Nephron progenitor cell (in vitro differentiated cells): ENCODE measurements at places on chromosomes 5 and 9.
A peak's percentile ranks its signal among the peaks of the same experiment; 100 is the strongest.

DNA sequence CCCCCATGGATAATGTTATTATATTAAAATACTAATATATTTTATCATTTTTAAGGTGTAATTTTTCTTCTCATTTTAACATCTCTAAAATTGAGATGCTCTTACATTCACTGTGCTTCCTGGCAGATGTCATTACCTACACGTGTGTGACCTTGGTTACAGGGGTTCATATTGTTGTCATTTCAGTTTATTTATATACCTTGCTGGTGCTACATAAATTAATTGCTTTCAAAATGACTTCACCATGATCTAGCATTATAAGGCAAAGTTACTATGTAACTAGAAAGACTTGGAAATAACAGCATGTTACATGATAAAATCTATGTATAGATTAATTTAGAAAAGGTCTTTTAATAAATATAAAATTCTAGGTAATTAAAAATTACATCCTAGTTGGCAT, 60.9 kb downstream of the ARHGEF28 start:
- no peak for DNase-seq

DNA sequence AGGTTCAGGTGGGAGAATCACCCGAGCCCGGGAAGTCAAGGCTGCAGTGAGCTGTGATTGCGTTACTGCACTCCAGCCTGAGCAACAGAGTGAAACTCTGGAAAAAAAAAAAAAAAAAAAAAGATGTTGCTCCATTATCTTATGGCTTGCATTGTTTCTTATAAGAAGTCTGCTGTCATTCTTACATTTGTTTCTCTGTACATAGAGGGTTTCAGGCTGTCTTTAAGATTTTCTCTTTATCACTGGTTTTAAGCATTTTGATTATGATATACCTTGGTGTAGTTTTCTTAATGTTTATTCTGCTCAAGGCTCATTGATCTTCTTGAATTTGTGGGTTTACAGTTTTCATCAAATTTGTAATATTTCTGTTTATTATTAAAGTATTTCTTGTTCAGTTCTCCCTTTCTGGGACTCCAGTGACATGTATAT, 35.2 kb downstream of the MVB12B start:
- DNase-seq: no peak

DNA sequence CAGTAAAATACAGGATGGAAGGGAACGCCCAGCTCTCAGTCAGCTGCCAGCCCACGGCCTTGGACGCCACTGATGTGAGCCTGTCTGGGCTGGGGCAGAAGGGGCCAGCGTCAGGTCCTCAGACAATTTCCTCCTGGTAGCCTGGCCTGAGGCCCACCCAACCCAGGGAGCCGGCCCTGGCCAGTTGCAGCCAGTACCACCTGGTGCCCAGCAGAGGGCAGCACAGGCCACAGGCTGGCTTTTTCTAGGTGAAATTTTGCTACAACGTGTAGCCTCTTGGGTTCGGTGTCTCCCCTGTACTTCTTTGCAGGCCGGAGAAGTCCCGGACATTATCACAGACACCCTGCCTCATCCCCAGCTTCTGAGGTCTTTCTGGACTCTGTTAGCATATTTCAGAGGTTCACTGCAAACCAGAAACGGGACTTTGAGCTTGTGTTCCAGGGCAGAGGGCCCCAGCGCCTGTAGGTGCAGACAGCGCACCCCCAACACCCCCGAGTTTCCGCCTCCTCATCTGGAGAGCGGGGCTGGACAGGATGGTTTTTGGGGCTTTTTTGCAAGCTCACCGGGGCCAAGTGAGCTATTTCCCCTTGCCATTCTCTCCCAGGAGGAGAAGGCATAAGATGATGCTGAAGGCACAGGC, 45.9 kb upstream of the KCNMB1 start:
- peak; percentile 79 for DNase-seq

DNA sequence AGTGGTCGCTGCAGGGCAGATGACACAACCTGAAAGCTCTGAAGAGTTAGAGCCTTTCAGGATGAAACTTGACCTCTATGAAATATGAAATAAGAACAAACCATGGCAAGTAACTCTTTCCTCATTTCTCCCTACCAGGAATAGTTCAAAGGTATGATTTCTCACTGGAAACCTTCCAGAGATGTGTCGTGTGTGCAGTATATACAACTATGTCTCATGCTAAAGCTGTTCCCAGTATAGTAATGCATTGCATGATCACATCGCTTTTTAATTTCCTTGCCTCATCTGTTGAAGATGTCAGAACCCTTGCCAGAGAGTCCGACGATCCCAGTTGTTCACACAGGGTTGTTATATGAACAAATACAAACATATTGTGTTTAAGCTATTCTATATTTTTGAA, 45.8 kb upstream of the RGMB start:
- no peak for DNase-seq

DNA sequence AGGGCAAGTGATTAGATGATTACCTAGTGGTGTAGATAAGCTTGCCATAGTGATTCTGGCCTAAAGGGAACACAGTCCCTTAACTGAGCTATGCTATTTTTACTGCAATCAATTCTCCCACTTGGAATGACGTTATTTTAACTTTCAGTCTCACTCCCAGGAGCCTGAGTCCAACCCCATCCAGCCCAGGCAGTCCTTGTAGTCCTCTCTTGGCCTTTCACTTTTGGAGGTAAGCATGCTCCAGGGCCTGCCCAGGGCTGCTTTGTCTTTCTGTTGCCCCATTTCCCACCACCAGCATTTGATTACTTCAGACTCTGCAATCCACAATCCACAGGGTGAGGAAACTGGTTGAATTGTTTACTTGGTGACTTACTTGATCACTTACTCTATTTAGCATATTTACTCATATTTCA, 233.0 kb downstream of the CD180 start:
- DNase-seq: no peak

DNA sequence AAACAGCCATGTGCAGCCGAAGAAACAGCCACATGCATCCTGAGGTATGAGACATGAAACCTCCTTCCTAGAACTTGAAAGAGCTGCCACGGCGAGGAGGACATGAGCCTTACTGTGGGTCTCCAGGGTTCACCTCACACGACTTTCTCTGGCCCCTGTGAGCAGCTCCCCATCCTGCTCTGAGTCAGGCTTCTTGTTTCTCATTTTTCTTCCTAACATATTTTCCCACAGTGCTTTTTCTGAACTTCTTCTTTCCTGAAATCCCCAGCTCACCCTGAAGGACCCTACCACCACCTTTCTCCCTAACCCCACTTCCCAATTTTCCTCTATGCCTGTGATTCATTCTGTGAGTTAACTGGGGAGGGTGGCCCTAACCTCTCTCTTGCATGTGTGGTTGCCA, 33.7 kb upstream of the ADRB2 start:
- DNase-seq: no peak
